C1 segment of cervical spinal cord (tissue), 14 donors: ENCODE measurements at places on chromosomes 7 and 10.

DNA sequence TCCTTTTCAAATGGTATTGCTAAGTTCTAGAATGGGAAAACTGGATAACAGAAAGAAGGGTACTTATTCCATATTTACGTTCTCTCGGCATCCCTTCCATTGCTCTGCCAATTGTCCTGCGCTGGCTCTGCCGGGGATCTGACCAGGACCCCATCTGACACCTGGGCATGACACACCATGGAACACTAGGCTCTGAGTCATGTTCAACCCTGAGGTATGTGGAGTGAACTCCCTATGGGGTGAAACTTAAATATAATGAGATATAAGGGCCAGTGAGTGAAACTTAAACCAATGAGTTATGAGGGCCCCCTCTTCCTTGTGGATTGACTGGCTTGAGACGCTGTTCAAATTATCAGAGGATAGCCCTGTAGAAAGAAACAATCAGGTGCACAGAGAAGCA lies 55.1 kb upstream of the ZEB1 start:
- DNase-seq = no peak

DNA sequence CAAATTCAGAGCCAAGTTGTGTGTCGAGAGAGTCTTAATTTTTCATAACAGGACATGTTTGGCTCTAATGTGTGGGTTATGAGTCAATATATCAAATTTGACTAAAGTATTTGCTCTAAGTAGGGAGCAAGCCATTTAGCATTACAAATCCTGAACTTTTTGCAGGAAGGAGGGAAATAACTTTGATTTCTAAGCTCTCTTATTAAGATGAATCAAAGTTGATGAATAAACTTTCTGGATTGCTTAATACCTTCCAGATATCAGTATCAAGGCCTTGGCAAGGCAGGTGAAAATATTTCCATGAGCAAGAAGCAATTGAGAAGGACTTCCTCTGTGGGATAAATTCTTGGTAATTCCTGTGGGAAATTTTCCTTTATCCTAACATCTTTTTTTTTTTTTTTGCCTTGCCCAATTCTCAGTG lies 258.8 kb downstream of the AHR start:
- no peak for DNase-seq

- no peak for DNase-seq
These were observed 6.3 kb upstream of the CSGALNACT2 start for GRCh38 chr10:43131906-43132305.

DNA sequence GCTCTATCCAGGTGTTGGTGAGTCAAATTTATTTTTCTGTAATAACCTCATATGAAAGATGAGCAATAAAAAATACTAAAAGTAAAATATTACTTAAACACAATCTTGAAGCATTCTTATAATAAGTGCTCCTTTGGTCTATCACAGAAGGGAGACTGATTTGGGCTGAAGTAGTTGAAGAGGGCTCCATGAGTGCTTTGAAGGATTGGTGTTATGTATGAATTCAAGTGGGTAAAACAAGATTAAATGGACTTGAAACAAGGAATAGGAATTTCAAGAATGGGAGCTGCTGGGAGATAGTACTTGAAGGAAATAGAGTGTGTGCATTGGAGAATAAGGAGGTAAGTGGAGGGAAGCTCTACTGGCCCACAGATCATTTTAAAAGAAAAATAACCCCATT lies 7.3 kb upstream of the OR2A2 start:
- DNase-seq = no peak

- no peak for DNase-seq
These were observed 129.0 kb upstream of the PPP2R2D start for GRCh38 chr10:131771634-131772358.

DNA sequence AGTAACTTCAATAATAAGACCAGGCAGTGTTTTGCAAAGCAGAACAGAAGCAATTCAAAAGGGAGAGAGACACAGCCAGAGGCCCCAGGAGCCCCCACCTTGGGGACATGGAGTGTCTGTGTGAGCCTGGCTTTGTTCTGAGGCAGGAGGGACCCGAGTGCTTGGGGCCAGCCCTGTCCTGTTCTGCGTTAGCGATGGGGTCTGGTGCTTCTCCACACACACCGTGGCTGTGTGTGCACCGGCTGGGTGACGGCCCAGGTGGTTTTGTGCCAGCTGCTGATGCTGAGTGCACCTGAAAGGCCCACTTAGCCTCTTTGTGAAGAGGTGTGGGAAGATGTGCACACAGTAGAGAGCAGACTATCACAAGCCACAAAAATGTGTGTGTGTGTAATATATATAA lies 468.9 kb downstream of the DNAJB6 start:
- no peak for DNase-seq

DNA sequence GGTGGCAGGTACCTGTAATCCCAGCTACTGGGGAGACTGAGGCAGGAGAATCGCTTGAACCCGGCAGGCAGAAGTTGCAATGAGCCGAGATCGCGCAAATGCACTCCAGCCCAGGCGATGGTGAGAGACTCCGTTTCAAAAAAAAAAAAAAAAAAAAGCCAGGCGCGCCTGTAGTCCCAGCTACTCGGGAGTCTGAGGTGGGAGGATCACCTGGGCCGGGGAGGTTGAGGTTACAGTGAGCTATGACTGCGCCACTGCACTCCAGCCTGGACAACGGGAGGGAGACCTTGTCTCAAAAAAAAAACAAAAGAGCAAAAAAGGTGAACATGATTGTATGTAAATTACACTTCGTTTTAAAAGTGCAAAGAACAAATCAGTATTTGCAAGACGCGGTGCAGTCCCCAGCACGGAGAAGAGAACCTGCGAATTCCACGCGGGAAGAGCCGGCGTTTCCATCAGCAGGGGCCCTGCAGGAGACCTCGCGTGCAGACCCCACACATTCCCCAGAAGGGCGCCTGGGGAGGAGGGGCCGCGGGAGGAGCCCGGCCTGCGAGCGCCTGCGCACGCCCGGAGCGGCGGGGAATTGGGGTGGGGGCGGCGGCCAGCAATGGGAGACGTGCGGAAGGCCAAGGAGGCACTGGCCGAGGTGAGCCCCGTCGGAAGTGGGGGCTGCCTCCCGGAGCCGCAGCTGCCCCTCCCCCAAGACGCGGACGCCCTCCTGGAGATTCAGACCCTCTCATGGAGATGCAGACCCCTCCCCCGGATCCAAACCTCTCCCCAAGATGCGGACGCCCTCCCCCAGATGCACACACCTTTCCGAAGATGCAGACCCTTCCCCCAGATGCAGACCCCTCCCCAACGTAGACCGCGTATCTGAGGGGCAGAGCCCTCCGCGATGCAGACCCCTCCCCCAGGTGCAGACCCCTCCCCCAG lies 16.7 kb upstream of the SUN1 start:
- DNase-seq = no peak

- no peak for DNase-seq
These were observed 19.3 kb downstream of the FAM20C start for GRCh38 chr7:211715-212058.

DNA sequence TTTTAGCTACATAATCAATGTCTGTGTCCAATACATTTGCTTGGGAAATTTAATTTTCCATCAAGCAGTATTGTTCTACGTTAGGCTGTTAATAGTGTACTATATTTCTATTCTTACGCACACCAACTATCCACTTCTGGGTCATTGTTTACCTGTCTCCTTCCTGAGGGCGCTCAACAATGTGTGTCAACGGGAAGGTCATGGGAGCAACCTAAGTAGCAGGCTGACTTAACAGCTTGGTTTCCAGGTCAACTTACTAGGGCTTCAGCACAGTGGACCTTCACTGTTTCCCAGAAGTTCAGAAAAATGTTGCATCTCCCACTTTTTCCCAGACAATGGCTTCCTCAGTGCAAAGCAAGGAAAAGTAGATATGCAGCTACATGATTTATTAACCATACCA lies 13.7 kb downstream of the THSD7A start:
- no peak for DNase-seq

- DNase-seq = no peak
These were observed 336.6 kb downstream of the HGF start for GRCh38 chr7:81433206-81433605.

DNA sequence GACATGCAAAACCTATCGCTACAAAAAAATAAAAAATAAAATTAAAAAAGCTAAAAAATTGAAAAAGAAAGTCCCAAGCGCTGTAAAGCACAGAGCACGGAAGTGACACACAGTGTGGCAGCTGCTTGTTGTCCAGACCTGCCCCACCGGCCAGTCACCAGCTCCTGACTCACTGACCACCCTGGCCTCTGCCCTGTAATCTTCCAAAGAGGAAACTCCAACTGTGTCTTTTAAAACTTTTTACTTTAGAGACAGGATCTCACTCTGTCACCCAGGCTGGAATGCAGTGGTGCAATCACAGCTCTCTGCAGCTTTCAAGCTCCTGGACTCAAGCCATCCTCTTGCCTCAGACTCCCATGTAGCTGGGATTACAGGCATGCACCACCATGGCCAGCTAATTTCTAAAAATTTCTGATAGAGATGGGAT lies 23.6 kb downstream of the GNA12 start:
- no peak for DNase-seq

DNA sequence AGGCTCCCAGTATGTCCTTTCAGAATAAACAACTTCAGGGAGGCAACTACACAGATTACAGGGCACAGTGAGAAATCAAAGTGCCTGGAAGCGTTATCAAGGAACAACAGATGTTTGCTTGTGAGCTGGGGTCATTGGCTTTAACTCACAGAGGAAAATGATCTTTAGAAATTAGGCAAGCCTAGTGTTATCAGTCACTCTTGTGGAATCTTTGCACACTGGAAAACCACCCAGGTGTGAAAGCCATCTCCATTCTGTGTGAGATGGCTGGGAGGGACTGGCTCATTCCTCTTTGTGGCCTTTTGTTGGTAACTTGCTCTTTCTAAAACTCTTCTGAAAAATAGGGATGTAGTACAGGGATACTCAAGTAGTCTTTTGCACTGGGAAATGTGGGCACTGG lies 716.0 kb downstream of the XPNPEP1 start:
- no peak for DNase-seq

DNA sequence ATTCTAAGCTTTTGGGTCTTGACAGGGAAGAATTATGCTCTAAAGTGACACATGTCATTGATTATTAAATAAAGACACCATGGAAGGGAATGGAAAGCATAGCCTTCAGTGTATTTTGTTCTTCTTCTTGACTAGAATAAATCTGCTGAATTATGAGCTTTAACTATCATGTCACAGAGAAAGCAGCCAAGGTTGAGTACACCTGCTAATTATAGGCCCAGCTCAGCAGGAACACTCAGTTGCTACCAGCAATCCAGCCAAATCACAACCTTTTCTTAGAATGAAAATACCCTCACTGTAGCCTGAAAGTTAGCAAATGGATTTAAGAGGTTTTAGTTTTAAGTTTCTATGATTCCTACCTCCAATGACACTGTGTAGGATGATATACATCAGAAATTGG lies 225.3 kb upstream of the RHOBTB1 start:
- no peak for DNase-seq

- DNase-seq = no peak
These were observed 151.1 kb downstream of the CXCL12 start for GRCh38 chr10:44233561-44234482.

GRCh38 chr7:142896151-142896550 lies 10.6 kb upstream of the TRPV6 start:
- no peak for DNase-seq

DNA sequence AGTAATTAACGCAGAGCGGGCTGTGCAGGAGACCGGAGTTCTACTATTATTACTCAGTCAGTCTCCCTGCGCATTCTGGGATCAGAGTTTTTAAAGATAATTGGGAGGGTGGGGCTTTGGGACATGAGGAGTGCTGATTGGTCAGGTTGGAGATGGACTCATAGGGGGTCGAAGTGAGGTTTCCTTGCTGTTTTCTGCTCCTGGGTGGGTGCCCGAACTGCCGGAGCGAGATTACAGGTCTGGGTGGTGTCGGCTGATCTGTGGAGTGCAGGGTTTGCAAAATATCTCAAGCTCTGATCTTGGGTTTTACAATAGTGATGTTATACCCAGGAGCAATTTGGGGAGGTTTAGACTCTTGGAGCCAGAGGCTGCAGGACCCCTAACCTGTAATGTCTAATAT lies 3.9 kb upstream of the LRRC27 start:
- DNase-seq = no peak

DNA sequence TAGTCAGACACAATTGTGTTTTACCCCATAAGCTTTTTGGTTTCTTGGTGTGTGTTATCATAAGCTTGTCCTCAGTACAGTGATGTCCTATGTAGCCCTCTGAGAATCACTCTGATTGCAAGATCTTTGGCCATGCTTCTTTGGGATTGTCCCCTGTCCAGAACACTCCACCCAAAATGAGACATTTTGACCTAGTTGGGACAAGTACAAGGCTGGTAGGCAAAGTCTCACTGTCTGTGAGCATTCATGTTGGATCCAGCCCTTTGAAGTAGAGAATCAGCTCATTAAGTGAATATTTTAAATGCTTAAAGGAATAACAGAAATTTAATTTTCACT lies 28.9 kb upstream of the PCGF5 start:
- no peak for DNase-seq

- DNase-seq = no peak
These were observed 255.8 kb upstream of the PHYHIPL start for GRCh38 chr10:58920655-58921003.

DNA sequence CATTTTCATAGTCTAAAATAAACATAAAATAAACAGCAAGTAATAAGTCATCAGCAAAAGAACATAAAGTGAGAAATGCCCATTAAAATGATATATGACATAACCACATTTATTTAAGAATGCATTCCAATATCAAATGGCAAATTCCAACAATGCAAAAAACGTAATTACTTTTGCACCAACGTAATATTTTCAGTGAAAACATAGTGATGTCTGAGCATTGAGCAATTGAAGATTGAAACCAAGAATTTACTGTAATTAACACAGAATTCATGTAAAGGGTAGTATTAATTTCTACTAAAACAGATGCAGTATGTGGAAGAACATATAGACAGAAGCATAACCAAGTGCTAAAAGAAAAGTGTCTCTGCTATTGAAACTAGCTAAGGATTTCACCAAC lies 123.0 kb upstream of the TNS3 start:
- no peak for DNase-seq

- DNase-seq = no peak
These were observed 11.0 kb downstream of the RASGEF1A start for GRCh38 chr10:43255634-43256431.

DNA sequence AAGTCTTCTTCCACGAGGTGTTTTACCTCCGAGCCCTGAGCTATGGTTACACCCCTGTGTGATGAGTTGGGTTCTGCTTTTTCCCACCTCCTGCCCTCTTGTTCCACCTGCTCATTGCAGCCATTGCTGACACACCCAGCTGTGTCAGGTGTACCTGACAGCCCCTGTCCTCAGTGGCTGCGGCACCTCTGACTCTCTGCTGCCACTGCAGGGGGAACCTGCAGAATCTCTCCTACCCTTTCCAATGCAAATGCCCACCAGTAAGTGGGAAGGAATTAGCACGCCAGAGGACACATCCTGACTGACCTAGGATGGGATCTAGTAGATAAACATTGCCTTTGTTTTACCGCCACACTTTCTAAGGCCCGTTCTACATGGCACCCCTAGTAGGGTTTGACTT lies 600.9 kb upstream of the MKI67 start:
- DNase-seq = no peak

DNA sequence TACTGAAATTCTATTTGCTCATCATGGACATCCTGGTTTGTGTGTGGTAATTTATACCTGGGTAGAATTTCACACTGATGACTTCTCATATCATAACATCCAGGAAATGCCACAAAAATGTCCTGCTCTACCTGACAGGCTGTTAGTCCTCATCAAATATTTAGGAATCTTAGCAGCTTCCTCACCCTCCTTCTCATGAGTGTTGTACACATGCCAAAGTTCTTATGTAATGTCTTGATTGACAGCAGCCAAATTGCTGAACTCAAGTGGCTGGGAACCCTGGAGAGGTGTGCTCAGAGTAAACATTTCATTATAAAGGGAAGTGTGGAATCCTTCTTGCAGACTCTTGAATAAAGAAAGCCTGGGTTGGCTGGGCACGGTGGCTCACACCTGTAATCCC lies 8.9 kb downstream of the EEPD1 start:
- DNase-seq = no peak

- no peak for DNase-seq
These were observed 21.2 kb downstream of the PRSS37 start for GRCh38 chr7:141820067-141820466.
